ENCODE measurements at places on chromosomes 6 and 20.
A peak's percentile ranks its signal among the peaks of the same experiment; 100 is the strongest.

- peak; percentile 65 for DNase-seq
Observed at GRCh38 chr6:144659202-144660182, 374.4 kb downstream of the UTRN start.

DNA sequence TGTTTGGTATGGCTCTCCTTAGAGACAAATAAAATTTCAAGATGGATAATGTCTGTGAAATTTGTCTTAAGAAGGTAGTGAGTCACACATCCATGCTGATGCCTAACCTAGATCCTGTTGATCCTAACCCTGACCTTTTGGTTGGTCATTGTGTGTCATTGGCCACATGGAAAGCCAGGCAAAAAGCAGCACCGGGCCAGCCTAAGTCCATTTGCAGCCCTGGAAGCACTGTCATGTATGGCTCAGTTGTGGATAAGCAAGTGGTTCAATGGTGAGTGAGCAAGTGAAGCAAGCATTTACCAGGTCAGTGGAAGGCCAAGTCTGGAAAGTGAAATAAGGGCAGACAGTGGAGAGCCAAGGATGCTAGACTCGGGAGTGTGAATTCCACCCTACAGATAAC is 12.1 kb upstream of the XRN2 start:
- DNase-seq: no peak

- no peak for DNase-seq
Observed at GRCh38 chr6:113713665-113714064, 143.5 kb upstream of the MARCKS start.

DNA sequence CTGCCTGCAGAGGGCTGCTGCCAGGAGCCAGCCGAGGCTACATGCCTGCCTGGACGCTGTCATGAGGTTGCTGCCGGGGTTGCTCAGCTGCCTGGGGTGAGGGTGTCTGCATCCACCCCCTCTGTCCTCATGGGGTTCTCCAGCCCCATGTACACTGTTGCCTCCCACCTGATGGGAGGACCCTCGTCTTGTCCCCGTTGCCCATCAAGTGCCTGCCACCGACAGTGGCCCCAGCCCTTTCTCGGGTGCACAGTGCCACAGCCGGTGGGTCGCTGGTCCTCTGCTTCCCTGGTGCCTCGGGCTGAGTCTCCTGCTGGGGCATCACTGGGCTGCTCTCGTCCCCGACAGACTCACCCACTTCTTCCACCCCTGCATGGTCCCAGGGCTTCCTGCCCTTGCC is 313.7 kb downstream of the CDH4 start:
- DNase-seq: no peak

DNA sequence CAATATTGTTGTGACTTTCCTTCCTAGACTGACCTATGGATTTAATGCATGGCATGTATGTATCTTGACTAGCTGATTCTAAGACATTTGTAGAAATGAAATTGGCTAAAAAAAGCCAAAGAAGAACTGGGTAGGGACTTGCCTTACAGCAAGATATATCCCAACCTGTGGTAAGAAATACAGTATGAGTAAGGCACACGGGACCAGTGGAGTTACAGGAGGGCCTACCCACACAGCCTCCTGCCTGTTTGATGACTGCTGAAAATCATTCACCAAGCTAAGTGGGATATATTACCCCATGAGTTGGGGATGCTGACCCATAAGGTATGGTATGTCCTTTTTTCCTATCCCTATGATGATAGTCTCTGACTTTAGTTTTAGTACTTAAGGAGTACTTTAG is 112.2 kb downstream of the INSM1 start:
- DNase-seq: no peak

DNA sequence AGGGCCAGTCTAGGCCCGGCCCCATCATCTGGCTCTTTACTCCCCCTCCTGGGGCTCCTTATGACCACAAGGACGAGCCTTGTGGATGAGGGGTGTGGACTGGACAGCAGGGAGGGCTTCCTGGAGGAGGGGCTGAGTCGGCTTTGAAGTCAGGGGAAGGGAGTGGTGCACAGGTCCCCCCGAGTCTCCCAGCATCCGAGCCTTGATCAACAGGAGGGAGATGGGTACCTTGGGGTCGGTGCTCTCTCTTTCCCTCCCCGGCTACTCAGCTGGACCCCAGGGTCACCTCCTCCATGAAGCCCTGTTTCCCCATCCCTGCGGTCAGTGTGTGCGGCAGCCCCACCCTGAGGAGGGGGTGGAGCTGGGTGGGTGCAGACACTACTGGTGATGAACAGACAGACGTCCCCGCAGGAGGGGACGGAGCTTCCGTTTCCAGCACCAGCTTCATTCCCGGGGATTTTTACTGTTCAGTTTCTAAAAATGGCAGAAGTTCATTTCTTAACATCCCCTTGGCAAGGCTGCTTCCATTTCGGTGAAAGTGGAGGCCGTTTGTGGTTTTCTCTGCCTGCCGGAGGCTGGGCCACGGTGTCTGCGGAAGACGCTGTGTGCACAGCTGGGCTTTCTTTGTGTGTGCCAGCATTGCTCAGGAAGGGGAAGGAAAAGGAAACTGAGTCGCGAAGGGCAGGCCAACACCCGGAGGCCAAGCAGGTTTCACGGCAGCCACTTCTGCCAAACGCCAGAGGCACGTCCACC is 19.6 kb downstream of the NTSR1 start:
- DNase-seq: peak; percentile 62

DNA sequence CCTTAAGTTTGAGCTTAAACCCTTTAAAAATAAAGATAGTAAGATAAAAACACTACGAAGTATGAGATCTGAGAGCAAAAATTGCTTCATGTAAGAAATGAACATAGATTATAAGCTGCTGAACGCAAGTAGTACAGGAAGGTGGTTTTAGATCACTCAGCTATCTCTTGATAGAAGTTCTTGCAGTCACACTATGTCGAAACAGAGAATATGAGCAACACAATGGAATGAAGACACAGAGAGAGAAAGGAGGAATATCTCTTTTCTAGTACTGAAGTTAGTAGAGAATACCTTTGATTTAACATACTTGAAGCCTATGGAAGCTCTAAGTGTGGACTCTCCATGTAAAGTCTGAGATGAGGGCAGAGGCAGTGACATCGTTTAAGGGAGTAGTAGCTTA is 162.7 kb downstream of the CDK19 start:
- DNase-seq: no peak

DNA sequence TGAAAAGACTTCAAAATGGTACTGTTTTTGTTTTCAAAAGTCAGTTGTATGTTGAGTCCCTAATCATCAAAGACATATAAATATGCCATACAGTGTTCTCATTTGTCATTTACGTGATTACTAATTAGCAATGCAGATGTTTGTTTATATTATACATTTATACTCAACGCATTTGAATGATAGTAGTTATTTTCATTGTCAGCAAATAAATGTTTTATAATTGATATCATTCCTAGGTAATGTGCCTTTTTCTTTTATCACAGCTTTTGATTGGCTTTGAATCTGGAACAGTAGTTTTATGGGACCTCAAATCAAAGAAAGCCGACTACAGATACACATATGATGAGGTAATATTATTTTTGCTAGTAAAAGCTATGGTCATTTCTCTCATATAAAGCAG is 62.6 kb downstream of the STXBP5 start:
- no peak for DNase-seq
